Inflammatory macrophage treated with lipopolysaccharide for 4 hours (primary cell): ENCODE measurements at places on chromosomes 16 and 17.

GRCh38 chr16:58272855-58273254, 22.0 kb downstream of the PRSS54 start:
- no peak for DNase-seq

DNA sequence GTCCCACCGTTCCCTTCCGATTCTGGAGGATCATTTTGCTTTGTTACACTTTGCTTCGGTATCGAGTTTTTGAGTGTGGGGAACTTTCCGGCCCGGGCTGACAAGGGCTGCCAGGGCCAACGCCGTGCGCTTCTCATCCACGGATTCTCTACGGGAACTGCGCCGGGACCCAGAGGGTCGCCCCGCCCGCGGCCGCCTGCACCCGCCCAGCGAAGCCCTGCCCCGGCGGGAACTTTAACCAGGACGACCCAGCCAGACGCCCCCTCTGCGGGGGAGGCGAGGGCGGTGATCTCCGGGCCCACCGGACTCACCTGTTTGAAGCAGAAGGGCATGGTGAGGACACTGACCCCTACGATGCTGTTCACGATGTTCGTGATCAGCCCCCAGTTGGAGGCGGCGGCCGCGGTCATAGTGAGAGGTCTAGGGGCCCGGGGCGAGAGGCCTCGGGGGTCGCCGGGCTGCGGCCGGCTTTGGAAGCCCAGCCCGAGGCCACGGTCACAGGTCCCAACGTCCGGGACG, 536 bp downstream of the SLC38A10 start:
- DNase-seq, result peak; percentile 31

DNA sequence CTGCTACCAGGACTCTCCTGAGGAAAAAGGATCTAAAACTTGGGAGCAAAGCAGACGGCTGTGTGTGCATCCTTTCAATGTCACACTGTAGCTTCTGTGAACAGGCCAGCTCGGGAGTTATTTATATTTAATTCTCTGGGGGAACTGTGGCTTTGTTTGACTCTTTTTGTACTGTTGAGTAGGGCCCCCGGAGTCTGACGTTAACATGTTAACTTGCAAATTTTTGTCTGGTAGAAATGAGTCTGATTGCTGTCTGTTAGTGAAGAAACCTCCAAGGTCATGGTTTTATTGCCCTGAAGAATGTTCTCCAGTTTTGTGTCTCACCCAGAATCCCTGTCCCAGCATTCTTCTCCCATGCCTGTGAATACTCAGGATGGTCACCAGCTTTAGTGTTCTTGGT, 14.2 kb upstream of the KCNG4 start:
- DNase-seq, result no peak

DNA sequence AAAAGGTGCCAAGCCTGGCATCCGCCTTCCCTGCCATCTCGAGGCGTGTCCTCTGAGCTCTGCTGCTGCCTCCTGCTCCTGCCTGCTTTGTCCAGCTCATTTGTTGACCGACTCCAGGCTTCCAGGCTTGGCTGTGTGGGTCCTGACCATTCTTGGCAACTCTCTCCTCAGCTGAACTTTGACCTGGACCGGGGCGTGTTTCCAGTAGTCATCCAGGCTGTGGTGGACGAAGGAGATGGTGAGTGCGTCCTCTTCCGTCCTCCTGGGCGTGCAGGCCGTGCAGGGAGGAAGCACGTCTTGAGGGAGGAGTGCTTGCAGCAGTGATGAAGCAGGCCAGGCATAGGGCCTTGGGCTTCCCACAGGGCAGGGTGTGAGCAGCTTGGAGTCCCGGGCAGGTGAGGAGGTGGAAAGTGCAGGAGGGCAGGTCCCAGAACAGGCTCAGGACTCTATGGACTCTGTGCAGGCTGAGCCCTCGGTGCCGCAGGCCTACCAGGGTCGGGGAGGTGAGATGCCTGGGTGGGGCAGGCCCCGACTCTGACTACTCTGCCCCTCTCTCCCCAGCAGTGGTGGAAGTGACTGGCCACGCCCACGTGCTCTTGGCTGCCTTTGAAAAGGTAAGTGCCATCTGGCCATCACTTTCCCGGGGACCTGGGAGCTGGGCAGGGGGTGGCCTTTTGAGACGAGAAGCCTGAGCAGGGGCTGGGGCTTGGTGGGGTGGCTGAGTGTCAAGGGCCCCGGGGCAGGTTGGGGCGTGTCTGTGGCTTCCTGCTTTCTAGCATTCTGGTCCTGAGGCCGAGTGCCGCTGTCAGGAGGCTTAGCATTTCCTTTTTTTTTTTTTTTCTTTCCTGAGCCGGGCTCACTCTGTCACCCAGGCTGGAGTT, 28.6 kb upstream of the NUDT16L1 start:
- DNase-seq, result peak; percentile 63

DNA sequence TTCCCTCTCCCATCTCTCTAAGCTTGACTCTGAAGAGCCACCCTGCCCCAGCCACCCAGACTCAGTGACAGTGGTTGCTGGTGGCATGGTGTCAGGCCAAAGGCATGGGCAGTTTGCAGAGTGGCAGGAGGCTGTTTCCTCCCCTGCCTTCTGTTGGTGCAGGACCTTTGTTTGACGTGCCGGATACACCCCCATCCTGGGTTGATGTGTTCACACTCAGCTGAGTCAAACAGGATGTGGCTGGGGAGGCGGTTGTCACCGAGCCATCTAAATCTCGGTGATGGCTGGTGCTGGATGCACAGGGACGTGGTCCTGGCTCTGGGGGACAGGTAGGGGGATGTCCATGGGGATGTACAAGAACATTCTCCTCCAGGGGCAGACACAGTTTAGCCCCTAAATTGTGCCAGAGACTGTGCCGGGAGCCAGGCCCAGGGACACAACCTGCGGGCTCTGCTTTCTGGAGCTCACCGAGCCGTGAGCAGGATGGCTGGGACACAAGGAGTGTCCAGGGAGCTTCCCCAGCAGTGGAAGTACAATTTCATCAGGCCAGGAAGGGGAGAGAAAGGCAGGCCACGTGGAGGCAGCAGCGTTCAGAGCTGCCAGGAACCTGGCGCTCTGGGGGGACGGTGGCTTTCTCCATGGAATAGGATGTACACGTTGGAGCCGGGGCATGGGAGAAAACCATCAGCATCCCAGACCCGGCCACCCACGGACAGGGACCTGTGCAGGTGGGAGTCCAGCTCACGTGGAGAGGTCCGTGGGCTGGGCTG, 264.2 kb downstream of the SEC14L1 start:
- DNase-seq, result peak; percentile 88

- no peak for DNase-seq
These were observed 5.8 kb upstream of the CBX4 start for GRCh38 chr17:79844869-79845600.

DNA sequence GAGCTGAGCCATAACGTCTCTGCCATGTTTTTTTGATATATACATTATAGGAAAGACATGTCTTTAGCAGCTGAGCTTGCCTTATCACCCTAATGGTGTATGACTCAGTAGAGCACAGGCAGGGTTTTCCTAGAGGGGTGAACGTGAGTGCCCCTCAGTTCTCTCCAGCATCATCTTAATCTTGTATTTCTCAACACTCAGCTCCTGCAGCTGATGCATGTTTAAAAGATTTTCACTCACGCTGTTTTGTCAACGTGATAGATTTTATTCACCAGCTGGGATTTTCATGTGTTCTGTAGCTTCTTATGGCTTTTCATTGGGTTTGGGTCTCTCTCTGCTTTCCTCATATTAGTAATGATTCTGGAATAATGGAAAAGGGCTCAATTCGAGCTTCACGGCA, 186.0 kb upstream of the PMFBP1 start:
- DNase-seq, result no peak

DNA sequence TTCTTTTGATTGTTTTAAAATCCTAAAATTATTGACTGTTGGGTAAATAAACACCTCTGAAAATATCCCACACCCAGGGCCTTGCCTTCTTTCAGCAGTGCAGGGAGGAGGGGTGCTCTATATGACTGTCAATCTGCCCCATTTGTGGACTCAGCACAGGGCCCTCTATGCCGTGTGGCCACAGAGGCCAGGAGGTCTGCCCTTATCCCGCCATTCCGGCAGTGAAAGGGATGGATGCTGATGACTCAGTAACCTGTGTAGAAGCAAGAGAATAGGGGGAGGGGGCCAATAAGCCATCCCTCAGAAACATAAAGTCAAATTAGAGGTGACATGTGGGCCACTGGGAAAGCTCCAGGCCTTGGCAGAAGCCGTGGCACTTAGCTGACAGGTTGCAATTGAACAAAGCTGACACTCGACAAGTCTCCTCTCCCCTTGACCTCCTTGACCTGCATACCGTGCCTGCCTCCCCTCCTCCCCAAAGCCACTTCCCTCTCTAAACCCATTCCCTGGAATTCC, 281.4 kb upstream of the DYNLRB2 start:
- DNase-seq, result no peak

- no peak for DNase-seq
These were observed 84.8 kb upstream of the TBC1D3K start for GRCh38 chr17:37839196-37839978.

DNA sequence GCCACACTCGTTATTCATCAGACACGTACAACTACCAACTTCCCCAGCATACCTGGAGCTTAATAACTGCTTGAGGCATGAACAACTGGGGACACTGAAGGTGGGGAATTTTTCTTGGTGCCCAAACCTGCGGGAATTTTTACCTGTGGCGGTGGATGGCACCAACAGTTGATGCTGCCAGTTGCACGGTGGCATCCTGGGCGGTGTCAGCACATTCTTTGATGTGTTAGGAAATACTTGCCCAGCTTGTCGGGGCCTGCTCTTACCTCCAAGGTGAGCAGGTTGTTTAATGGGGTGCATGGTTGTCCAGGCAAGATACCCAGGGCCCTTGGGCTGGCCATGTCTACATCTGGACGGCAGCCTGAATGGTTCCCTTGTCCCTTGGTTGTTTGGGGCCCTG, 79.6 kb downstream of the CRISPLD2 start:
- no peak for DNase-seq

DNA sequence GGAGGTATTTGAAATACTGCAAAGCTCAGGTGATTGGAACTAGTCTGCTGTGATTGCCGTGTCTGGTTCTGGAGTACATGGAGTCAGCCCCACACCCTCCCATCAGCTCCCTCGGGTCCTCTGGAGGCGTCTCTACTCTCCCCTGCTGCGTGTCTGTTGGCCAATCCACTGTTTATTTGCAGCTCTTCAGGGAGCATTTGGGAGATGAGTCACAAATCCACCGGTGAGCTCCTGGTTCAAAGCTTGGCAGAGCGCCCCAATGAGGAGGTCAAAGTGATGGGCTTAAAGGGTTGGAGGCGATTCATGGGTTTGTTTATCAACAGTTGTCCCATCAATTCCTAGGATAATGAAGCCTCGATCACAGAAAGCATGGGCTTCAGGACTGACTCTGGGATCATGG, 14.6 kb downstream of the CALB2 start:
- DNase-seq, result no peak

- no peak for DNase-seq
These were observed 408.4 kb downstream of the ZFHX3 start for GRCh38 chr16:72639494-72639893.
